ENCODE measurements at places on chromosomes 3 and 15.

DNA sequence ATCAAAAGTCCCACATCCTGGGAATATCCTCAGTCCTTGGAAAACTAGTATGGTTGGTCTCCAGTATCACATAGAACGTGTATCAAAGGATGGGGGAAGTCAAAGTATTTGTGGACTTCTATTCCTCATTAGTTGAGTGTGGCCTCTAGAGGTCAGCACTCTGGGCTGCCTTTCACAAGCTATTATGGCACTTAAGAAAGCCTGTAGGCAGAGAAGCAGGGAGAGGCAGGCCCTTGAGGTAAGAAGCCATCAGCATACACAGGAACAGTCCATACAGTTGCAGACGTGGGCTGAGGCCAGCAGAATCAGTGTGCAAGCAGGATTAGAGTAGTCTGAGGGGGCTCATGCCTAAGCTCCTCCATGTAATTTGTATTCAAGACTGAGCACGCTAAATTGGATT lies 341.7 kb downstream of the CLSTN2 start:
- DNase-seq: peak; percentile 26

- no peak for DNase-seq
These were observed 398.2 kb downstream of the FEZF2 start for GRCh38 chr3:61975199-61975598.

GRCh38 chr3:96294143-96294542 lies 520.3 kb upstream of the EPHA6 start:
- no peak for DNase-seq

GRCh38 chr3:18124501-18124900 lies 300.6 kb downstream of the SATB1 start:
- no peak for DNase-seq

GRCh38 chr15:101176625-101177024 lies 75.2 kb downstream of the CHSY1 start:
- DNase-seq: no peak

- DNase-seq: no peak
These were observed 41.8 kb downstream of the CBLB start for GRCh38 chr3:105826778-105827634.

DNA sequence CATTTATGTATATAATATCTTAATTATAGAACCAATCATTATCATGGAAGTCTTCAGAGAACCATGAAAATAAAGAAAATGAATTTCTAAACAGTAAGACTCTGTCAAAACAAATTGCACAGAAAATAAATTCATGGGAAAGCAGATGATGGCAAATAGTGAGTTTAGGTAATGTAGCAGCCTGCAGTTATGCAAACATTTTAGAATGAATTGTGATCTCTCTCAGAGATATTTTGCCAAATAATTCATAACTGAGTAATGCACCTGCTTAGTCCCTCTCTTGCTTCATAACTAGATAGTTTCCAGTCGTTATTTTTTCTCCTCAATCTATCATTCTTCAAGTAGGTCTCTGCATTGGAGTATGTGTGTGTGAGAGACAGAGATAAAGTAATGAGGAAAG lies 492.7 kb upstream of the THBS1 start:
- no peak for DNase-seq

DNA sequence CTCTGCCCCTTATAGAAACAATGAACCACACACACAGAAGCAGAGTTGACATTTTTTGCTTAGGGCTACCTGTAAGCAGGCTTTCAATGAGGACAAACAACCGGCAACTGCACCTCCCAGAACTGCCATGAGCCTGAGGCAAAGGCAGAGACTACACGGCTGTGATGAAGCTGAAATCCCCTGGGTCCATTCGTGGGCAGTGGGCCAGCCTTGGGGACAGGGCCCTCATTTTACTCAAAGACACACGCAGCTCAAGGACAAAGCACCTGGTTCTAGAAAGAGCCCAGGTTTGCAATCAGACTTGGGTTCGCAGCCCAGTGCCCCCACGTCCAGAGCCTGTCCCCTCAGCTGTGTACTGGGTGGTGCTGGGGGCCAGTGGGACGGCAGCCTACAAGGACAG lies 17.9 kb downstream of the FAM174B start:
- no peak for DNase-seq

DNA sequence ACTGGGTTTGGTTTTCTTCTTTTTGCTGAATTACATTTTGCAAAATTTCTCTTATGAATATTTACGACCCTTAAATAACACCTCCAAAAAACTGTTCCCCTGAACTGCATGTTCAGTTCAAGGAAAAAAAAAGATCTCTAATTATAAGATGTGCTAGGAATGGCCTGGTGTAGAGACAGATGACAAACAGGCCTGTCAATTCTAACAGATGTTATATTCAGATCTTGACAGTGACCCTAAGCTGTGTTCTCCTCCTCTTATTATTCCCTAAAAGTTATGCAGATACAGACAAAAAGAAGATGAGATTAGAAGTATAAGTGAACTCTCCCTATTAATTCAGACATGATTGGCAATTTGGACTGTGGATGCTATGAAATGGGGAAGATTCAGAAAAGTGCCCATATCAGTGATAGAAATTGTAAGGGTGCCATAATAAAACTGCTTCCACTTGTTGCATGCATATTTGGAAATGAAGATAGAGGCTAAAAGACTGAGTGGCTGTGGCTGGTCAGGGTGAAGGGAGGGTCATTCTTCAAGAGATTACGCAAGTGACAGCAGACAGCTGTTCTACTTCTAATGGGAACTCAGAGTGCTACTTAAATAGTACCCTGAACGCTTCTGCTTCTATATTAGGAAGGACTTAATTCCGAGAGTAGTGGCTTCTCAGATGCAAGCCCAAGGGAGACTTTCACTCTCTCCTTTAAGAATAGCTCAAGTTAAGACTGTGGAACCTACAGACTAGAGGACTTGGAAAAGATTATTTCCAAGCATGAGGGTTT lies 75.5 kb downstream of the ADAMTS9 start:
- DNase-seq: no peak

DNA sequence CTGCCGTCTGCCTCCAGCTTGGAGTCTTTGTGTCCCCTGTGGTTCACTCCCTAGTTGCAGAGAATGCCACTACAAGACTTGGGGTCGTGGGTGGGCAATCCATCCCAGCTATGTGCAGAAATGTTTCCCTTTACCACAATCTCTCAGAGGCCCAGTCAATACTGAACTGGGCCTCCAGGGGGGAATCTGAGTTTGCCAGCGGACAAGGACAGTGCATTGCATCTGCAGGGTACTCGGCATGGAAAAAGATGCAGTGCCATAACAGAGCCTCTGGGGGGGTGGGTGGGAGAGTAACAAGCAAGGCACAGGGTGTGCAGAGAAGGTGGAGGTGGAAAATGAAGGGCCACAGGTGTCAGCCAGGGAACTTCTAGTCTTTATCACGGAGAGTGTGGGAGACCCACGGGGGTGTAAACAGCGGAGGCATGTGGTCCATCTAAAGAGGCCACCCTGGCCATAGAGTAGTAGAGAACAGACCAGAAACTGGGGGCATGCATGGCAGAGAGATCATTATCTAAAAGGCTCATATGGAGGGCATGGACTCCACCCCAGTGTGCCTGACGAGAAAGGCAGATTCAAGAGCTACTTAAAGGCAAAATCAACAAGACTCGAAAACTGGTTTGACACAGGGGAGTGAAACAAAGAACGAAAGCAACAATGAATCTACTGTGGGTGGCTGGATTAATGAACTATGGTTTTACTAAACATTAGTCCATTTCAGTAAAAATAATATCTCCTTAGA lies 182.4 kb downstream of the ANXA2 start:
- no peak for DNase-seq

DNA sequence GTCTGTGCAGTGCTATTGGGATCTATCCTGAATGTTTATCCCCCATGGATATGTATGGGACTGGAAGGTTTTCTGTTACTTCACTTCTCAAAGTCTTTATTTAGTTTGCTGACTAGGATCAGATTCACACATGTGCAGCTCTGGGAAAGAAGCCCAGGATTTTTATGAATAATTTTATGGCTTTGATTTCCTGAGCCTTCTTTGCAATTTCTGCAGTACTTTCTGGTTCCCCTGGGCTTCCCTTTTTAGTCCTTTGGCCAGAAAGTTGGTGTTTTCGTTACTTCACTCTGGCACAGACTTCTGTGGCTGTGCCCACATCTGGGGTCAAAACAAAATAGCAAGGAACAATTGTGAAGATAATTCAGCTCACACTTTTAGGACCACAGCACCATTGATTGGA lies 721.0 kb downstream of the OTOL1 start:
- DNase-seq: no peak

GRCh38 chr3:127165036-127165435 lies 27.9 kb upstream of the PRR23E start:
- DNase-seq: no peak

DNA sequence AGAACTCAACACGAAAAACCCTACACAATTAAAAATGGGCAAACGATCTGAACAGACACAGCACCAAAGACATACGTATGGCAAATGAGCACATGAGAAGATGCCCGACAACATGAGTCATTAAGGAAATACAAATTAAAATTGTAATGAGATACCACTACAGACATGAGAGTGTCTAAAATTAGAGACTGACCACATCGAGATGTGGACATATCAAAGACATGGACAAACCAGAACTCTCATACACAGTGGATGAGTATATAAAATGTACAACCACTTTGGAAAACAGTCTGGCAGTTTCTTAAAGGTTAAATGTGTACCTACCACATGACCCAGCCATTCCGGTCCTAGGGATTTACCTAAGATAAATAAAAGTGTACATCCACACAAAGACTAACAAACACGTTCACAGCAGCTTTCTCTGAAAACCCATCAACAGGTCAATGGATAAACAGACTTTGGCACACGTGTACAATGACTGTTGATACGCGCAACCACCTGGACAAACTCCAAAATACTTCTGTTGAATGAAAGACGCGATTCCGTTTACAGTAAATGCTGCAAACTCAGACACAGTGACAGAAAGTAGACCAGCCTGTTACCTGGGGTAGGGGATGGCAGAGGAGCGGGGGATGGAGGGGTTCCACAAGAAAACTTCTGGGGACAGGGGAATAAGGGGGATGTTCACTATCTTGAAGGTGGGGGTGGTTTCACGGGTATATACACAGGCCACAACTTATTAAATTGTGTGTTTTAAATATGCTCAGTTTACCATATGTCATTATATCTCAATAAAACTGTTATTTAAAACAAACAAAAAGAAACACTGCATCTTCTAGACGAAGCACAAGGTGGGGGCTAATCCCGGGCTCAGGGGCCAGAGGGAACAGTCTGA lies 2.1 kb downstream of the TNK2 start:
- no peak for DNase-seq

GRCh38 chr3:196162679-196163078 lies 48.5 kb downstream of the ZDHHC19 start:
- DNase-seq: no peak

GRCh38 chr3:99875929-99876841 lies 58.5 kb downstream of the CMSS1 start:
- DNase-seq: peak; percentile 84

- DNase-seq: no peak
These were observed 276.4 kb downstream of the XXYLT1 start for GRCh38 chr3:194994551-194994981.

GRCh38 chr3:179895330-179895729 lies 141.4 kb downstream of the PEX5L start:
- no peak for DNase-seq

- no peak for DNase-seq
These were observed 11.3 kb upstream of the GLCE start for GRCh38 chr15:69149163-69149562.

DNA sequence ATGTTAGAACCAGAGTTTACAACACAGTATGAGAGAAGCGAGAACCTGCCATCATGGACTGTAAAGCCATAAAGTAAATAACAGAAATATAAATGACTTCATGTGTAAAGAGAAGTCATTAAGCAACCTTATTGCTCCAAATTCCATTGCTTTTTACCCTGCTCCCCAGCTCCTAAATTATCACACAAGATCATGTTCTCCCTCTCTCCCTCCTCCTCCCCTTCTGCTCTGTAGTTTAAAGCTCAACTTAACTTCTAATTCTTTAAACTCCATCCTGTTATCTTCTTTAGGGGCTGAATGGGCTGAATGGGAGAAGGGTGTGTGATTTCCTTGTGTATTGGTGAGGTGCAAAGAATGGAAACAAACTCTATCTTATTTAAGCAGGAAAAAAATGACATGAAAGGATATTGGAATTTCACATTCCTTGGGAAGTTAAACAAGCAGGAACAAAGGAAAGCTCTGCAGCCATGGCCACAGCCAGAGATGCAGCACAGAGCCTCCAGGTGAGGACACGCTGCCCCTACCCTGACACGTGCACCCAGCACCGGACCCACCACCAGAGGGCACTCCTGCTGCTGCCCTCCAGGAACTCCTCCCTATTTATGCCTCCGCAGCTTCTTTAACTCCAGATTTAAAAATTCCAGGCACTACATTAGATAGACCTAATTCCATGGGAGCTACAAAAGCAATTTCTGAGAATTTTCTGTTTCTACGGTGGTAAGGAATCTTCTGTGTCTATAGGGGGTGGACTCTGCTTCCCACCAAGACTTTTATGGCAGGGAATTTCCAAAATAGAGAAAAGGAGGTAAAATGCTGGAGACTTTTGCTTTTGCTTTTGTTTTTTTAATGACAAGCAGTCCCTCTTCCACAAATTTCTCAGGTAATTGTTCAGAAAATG lies 76.9 kb upstream of the ABI3BP start:
- peak; percentile 65 for DNase-seq

DNA sequence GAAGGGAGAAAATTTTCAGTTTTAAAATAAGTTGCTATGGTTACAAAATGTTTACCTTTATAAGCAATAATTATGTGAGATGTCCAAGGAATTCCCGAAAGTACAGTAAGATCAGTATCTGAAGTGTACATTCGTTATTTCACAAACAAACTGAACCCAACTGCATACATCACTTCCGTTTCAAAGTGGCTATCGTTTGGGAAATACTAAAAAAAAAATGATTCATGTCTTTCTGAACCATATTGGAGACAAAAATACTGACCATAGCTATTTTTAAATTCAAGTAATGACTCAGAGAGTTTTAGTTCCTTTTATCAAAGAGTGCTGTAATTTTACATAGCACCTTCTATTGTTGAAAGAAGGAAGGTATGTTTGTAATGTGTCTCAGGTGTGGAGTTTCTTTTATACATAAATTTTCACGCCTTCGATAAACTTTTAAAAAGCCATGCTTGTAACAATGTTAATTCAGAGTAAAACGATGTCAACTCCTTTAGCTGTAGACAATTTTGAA lies 8.0 kb upstream of the ANKRD28 start:
- no peak for DNase-seq

- DNase-seq: no peak
These were observed 10.3 kb downstream of the MAGI1 start for GRCh38 chr3:66028457-66028856.

GRCh38 chr15:59439576-59439975 lies 1.6 kb downstream of the FAM81A start:
- no peak for DNase-seq

DNA sequence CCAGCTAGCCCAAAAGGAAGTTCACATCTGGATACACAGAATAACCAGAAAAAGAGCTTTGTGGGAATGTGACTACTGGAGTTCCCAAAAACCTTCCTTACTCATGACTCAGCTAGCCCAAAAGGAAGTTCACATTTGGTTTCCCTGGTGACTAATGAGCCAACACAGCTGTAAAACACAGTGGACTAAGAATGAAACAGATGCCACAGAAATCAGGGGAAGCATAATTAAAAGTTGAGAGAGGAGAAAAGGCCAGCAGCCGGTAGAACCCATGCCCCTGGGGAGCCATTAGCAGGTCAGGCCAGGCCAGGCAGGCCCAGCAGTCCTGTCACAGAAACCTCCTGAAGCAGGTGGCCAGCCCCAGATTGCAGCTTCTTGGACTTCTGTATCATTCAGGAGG lies 130.3 kb downstream of the GHSR start:
- no peak for DNase-seq

GRCh38 chr15:23565395-23566070 lies at the start of gene MKRN3:
MKRN3 (plus strand) TSS chr15:23565674; CDS start chr15:23565783, 109 bp downstream.
- peak; percentile 15 for DNase-seq
